Activated CD4-positive, alpha-beta T cell treated with anti-CD3 and anti-CD28 coated beads for 36 hours (primary cell): ENCODE measurements at places on chromosomes 1 and 21.

- no peak for DNase-seq
These were observed 96.6 kb downstream of the CDC7 start for GRCh38 chr1:91597215-91597614.

- DNase-seq, result no peak
These were observed 40.1 kb downstream of the DNM3 start for GRCh38 chr1:171881442-171881841.

- no peak for DNase-seq
These were observed 148.2 kb upstream of the KLHDC7A start for GRCh38 chr1:18332576-18332975.

GRCh38 chr1:113783254-113784103, 24.2 kb upstream of the PHTF1 start:
- DNase-seq, result peak; percentile 51

- DNase-seq, result no peak
These were observed 50.1 kb downstream of the ADAMTS5 start for GRCh38 chr21:26916799-26917198.

- no peak for DNase-seq
These were observed 141.0 kb downstream of the HIVEP3 start for GRCh38 chr1:41777695-41778094.

GRCh38 chr1:47738560-47739182, 258.5 kb downstream of the TRABD2B start:
- DNase-seq, result peak; percentile 22

- no peak for DNase-seq
These were observed 151.5 kb downstream of the ST6GALNAC5 start for GRCh38 chr1:77018761-77019160.

GRCh38 chr1:25543425-25544242, at the start of gene LDLRAP1:
LDLRAP1 (plus strand) TSS chr1:25543606; CDS start chr1:25543699, 93 bp downstream.
- DNase-seq, result peak; percentile 78

- DNase-seq, result no peak
These were observed 151.6 kb downstream of the DISC1 start for GRCh38 chr1:231778009-231778719.

DNA sequence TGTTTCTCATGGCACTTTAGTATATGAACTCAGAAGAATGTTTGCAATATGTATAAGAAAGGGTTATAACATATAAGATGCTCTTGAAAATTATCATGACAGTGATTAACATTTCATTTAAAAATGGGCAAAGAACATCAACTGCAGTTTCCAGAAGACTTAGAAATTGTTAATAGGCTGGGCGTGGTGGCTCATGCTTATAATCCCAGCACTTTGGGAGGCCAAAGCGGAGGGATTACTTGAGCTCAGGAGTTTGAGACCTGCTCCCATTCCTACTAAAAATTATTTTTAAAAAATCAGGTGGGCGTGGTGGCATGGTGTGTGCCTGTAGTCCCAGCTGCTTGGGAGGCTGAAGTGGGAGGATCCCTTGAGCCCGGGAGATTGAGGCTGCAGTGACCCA, 23.1 kb downstream of the MTF2 start:
- DNase-seq, result no peak

DNA sequence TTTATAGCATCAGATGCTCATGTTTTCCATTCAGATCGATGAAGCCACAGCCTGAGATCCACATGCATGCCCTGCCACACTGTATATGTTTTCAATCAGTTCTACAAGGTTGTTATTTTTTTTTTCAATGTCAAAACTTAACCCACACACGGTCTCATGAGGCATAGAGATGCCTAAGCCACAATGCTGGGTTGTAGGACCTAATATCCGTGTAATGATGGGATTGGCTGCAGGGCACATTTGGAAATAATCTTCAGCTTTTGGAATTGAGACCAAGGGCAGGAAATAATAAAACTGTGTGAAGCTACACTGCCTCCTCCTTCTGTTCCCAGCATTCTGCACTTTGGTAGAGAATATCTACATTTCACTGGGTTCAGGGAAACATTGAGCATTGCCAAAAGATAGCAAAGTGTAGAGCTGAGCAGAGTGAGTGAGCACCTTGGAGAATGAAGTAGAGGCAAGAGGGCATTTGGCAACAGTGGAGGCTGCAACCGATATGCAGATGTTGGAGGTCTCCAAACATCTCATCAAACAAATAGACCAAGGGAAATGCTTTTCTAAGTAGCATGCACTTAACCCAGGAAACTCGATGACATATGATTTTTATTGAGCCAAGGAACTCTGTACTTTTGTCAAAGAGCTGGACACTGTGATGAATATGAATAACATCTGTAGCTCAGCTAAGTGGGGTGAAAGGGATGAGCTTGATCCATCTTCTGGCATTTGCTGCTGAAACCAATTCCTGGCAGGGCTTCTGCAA, 176.7 kb downstream of the LYPLAL1 start:
- DNase-seq, result no peak

GRCh38 chr1:204659056-204659455, 26.5 kb downstream of the LRRN2 start:
- no peak for DNase-seq

DNA sequence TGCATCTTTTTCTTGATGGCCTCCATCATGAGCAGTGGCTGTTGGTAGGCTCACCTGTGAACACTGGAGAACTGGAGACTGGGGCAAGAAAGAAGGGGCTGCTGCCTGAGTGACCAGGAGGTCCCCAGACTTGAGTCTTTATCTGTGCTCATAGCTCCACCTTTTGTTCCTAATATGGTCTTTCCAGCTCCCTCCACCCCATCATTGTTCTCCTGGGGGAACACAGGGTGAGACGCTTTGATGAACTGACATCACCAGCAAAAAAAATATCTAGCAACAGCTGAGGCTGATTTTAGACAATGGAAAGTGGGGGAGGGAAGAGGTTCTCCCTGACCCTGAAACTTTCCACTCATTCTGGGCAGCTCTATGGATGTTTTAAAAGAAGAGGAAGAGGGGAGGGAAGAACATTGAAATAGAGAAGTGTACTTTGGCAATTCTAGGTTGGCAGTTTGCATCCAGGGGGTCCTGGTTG, at the start of gene TPM3:
Gene TPM3, minus strand, starts transcription at position 111 of the 472 bp plus-strand sequence. Its CDS starts 82 bp downstream, at position 29.
- DNase-seq, result no peak

- peak; percentile 21 for DNase-seq
These were observed 685 bp upstream of the RIPPLY3 start for GRCh38 chr21:37005548-37006485.

DNA sequence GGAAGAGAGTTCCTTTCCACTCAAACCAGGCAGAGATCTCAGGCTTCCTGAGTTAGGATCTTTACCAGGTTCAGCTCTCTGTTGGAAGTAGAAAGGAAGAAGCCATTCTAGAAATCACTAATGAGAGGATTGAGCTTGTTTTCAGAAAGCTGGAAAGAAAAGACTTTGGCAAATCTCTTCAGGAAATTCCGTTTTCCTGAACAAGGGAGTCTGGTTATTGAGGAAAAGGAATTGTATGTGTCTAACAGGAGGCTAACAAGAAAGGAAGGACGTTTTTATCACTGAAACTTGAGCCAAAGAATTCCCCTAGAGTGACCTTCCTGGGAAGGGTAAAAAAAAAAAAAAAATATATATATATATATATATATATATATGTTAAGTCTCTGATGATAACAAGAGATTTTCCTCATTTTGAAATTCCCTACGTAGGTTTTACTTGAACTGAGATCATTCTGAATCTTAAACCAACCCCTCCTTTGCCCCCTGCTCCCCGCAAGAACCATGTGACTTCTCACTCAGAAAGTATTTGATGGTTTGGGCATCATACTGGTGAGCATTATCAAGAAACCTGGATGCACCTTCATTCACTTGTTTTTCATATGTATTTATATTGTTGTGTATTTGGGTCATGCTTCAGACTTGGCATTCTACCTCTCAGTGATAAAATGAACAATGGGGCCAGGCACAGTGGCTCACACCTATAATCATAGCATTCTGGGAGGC, 98.4 kb upstream of the BMP8A start:
- DNase-seq, result no peak

DNA sequence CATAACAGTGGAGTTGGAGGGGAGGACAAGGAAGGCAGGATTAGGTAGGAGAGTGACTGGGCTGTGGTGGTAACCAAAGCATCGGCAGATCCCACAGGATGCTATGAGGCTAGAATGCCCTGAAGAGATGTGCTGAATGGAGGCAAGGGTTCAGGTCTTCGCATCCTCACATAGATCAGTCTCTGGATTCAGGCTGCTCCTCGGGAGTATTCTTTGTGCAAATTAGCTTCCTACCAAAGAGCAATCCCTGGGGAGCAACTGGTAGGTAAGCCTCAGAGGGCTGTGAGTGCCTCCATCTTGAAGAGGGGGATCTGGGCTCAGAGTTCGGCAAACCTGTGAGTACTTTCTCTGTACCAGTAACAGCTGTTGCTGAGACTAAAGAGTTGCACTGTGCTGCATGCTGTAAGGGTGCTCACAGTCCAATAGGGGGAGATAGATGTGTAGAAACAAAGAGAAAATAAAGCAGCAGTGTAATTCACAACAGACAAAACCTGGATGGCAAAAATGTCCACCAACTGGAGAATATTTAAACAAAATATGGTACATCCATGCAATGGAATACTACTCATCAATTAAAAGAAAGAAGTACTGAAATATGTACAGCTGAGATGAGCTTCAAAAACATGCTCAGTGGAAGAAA, 322.4 kb upstream of the DEPDC1 start:
- DNase-seq, result no peak

GRCh38 chr1:91553177-91553591, 52.5 kb downstream of the CDC7 start:
- no peak for DNase-seq

DNA sequence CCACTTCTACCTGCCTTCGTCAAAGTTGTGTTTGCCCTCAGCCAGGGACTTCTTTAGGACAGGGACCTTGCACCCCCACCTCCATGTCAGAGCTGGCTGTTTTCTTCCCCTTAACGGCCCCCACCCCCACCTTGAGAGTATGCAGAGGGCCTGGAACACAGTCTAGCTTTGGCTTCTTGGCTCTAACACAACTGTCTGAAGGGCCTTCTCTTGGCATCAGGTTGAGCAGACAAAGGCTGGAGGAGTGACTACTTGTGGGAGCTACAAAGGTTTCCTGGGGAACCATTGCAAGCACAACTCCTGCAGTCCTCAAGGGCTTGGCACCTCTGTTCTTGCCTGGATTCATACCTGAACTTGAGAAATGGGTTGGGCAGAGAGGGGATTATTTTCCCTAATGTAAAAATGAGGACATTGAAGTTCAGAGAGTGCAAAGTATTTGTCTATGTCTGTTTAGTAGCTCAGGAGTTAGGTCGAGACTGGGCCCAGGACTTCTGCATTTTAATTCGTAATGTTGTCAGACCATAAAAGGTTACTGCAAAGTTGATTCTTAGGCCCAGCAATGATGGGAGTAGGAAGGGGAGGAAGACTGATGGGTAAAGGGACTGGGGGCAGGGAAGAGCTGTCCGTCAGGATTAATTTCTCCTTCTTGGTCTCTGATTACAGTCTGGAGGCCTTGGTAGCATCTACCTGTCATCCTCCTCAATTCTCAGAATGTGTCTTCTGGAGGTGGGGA, 2.6 kb downstream of the CYP4B1 start:
- DNase-seq, result no peak

GRCh38 chr21:21806711-21807597, 808.7 kb downstream of the NCAM2 start:
- no peak for DNase-seq

- DNase-seq, result no peak
These were observed 24.3 kb downstream of the AHCTF1 start for GRCh38 chr1:246907472-246907871.

DNA sequence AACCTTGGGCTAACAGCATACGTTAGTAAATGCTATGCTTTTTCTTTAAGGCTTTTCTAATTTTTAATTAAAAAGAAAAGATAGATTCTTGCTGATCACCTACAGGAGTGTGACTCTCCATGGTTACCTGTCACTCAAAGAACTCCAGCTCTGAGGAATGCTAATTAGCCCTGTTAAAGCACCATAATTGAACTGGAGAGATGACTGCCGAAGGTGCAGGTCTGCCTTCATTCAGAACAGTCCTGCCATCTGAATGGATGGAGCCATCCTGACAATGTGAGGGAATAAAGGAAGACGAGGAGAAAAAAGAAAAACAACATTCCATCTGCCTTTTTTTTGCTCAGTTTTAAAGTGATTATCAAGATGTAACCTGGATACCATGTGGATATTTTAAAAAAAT, 94.6 kb downstream of the ATP6V1G3 start:
- no peak for DNase-seq

DNA sequence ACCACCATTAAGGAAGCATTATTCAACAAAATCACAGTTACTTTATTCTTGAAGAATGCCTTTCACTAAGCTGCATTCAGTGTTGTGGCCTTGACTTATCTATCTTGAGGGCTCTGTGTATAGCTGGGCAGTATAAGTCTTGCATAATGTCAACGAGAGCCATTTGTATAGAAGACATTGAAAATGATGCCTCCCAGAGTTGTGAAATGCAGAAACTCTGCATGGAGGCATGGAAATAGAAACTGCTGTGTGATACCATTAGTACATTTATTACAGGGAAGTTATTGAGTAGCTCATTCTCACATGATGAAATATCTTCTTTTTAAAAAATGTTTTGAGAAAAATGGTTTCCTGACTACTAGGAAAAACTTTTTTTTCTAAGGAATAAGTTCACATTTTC, 111.4 kb upstream of the SNX7 start:
- no peak for DNase-seq

GRCh38 chr1:113981962-113982931, 3.0 kb downstream of the OLFML3 start:
- no peak for DNase-seq

GRCh38 chr1:151549199-151549598, 9.1 kb downstream of the TUFT1 start:
- DNase-seq, result no peak

GRCh38 chr1:67814121-67814772, 19.0 kb downstream of the GNG12 start:
- no peak for DNase-seq

DNA sequence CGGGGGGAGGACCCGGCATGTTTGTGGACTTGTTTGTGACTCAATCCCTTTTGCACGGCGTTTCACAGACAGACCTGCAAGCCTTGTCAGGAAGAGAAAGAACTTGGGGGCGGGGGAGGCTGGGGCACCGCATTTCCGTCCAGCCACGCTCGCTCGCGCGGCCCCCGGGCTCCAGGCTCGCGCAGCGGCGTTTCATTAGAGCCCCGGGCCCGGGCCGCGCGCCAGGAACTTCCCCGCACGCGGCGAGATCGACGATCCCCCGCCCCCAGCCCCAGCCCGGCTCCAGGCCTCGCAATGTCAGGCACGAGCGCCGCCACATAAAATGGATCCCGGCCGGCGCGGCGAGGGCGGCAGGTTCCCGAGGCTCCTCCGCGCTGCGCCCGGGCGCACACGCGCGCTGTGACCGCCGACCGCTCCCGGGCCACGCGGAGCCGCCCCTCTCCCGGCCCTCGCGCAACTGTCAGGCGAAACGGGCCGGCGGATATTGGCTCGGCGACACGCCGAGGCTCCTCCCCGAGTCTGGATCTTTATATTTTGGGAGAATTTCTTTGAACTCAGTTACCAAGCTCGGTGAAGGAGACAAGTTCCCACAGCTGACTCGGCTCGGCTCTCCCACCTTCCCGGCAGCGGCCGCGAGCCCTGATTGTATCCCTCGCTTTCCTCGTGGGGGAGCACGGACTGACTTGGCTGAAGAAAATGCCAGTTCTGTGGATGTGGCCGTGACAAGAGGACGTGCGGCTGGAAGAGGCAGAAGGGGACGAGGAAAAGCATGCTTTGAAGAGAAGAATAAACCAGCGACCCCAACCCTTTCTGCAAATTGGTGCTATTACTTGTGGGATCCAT, at the start of gene KIF26B:
Gene KIF26B, plus strand, starts transcription at position 557 of the 843 bp plus-strand sequence. CDS start 440 bp downstream, outside the sequence.
- peak; percentile 67 for DNase-seq

- DNase-seq, result no peak
These were observed 5.1 kb upstream of the C1orf162 start for GRCh38 chr1:111468717-111469100.

GRCh38 chr1:47894410-47895278, 102.5 kb downstream of the TRABD2B start:
- no peak for DNase-seq
